ENCODE measurements at places on chromosomes 4 and X.

GRCh38 chrX:46690818-46691217 lies 68.1 kb downstream of the SLC9A7 start:
- DNase-seq, result no peak

DNA sequence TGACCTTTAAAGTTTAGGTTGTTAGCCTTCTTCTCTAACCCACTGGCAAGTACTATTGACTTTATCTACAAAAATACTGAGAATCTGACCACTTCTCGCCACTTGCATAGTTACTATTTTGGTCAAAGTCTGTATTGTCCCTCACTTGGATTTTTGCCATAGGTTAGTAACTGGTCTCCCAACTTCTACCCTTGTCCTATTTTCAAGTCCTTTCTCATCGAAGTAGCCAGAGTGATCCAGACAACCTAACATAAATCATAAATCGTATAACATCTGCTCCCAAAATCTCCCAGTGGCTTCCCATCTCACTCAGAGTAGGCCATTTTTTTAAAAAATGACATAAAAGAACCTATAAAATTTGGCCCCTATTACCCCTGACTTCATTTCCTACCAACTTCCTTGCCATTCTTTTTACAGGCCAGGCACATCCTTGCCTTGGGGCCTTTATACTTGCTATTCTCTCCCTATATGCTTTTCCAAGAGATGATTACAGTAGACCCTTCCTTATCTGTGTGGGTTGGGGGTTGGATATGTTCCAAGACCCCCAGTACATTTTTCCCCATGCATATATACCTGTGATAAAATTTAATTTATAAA lies 29.0 kb downstream of the WDFY3 start:
- no peak for DNase-seq

DNA sequence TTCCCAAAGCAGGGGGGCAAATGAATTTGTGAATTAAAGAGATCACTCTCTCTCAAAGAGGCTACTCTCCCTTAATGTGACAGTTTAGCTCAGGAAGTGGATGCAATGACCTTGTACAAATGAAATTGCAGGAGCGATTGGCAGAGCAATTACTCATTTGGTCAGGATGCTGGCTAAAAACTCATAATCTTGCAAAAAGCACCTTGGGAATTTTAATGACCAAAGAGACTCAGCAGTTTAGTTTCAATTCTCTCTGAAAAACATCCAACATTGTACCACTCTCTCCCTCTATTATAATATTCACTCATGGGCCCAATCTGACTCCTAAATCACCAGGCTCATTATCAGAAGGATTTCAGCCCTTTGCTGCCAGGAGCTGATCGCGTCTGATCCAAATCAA lies 26.1 kb downstream of the PDGFC start:
- DNase-seq, result no peak

DNA sequence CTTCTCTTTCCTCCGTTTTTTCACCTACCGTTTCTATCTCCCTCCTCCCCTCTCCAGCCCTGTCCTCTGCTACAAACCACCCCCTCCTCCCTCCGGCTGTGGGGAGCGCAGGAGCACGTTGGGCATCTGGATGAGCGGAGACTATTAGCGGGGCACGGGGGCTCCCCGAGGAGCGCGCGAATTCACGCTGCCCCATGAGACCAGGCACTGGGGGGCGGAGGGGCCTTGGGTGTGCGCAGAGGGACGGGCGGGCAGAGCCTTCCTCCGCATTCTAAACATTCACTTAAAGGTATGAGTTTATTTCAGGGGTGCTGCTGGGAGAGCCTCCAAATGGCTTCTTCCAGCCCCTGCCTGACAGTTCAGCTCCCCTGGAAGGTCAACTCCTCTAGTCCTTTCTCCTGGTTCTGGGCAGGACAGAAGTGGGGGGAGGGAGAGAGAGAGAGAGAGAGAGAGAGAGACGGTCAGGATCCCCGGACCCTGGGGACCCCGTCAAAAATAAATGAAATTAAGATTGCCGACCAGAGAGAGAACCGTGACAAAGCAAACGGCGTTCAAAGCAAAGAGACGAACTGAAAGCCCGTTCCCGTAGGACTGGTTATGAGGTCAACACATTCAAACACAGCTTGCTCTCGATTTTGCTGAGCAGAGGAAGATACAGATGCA lies 5.0 kb downstream of the SHOX start:
- no peak for DNase-seq

GRCh38 chr4:7389719-7390118 lies 45.0 kb downstream of the PSAPL1 start:
- no peak for DNase-seq

- DNase-seq, result no peak
Measured at GRCh38 chrX:24153178-24153795, 3.8 kb downstream of the ZFX start.

DNA sequence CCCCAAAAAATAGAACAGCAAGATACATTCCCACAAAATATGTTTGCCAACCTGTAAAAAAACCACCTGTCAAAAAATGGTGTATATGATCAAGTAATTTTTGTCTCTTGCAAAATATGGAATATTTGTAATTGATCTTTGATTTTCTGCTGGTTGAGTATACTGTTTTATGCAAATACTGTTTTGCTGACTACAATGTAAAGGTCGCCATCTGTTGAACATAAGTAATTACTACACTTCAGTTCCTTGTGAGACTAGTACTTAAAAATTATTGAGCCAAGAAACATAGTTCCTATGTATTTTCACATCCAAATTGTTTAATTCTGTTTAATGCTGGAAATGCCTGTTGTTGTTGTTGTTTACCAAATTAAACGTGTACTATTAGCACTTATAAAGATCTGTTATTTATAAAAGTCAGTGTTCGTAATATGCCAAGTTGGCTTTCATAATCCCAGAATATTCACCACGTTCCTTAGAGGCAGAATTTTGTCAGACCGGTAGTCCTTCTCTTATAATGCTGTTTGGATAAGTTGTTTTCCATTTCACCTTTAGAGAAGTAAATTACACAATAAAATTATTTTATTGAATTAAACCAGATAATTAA lies 144.2 kb downstream of the PDLIM5 start:
- no peak for DNase-seq

DNA sequence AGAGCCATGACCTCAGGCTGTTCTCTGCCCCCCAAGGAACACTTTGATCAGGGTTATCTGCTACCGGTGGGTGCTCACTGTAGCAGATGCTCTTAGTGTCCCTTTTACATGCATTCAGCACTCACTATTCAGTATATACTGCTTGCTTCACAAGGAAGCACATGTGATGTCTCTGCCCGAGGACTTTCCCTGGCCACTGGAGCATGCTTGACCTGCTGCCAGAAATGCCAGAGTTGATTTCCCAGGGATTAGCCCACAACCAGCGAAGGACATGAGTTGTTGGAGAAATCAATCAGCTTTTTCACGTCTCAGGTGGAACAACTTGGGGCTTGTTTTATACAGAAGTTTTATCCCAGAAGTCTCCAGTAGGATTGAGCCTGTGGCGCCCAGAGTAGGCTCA lies 51.2 kb upstream of the RPS6KA3 start:
- DNase-seq, result no peak

DNA sequence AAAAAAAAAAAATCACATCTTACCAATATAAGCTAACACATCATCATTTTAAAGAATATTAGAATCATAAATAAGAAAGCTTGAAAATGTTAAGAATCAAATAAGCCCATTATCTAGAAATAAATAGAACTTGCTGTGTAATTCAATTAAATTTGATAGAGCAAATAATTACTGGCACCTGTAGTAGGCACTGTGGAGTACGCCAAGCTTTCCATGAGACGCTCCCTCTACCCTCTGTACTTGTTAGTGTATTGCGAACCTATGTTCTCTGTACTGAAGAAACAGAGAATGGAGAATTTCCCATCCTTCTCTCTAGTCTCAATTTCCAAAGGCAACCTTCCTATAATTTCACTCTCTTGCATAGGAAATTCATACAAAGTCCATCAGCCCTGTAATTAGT lies 61.7 kb upstream of the HAND2 start:
- DNase-seq, result no peak

DNA sequence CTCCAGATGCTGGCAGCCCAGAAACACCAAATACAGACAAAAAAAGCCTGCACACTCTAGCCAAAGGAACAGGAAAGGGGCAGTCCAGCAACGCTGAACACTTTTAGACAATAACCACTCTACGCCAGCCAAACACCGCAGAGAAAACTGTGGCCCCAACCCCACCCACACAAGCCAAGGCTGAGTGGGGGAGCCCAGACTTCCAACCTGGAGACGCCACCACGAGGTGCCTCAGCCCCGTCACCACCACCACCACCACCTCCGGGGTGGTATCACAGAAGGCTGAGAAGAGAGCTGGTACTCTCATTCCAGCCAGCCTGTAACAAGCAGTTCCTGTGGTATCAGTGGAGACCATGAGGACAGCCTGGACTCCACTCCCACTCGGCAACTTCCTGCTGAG lies 22.8 kb downstream of the MEPE start:
- DNase-seq, result no peak

- no peak for DNase-seq
Measured at GRCh38 chrX:151790481-151791160, 56.1 kb downstream of the CNGA2 start.

- DNase-seq, result no peak
Measured at GRCh38 chrX:2517055-2517454, 16.3 kb upstream of the DHRSX start.

DNA sequence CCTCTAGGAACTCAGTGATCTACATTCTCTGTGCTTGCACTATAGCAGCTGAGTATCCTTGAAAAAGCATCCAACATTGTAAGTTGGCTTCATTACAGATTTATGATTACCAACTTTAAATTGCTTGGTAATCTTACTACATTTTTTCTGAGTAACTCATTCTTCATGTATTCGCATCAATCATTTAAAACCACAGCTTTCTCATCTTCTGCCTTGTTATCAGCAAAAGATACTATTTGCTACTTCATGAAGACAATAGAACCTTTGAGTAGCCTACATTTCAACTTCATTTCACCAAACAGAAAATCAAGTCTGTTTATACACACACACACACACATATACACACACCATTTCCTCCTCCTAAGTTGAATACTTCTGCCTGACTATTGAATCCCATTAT lies 6.2 kb upstream of the DCAF8L2 start:
- no peak for DNase-seq

- DNase-seq, result no peak
Measured at GRCh38 chr4:159766241-159766640, 663.4 kb downstream of the RAPGEF2 start.

DNA sequence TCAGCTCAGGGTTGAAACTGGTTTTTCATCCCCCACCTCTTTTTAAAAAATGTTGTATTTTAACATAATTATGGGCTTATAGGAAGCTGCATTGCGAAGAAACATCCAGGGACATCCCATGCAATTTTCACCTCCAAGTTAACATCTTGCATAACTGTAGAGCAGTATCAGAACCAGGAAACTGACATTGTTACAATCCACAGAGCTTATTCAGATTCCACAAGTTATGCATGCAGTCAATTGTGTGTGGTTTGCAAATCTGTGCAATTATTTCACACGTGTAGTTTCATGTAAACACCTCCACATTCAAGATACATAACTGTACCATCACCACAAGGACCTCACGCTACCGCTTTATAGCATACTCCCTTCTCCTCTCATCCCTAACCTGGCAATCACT lies 97.5 kb upstream of the GATB start:
- no peak for DNase-seq

GRCh38 chr4:72449705-72450104 lies 119.3 kb downstream of the ADAMTS3 start:
- no peak for DNase-seq

DNA sequence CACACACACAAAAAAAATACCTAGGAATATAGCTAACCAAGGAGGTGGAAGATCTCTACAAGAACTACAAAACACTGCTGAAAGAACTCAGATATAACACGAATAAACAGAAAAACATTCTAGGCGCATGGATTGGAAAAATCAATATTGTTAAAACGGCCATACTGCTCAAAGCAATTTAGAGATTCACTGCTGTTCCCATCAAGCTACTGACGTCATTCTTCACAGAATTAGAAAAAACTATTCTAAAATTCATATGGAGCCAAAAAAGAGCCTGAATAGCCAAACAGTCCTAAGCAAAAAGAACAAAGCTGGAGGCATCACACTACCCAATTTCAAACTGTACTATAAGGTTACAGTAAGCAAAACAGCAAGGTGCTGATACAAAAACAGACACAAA lies 390.2 kb downstream of the IDS start:
- no peak for DNase-seq

GRCh38 chr4:45865781-45866180 lies 258.1 kb downstream of the GABRG1 start:
- no peak for DNase-seq

DNA sequence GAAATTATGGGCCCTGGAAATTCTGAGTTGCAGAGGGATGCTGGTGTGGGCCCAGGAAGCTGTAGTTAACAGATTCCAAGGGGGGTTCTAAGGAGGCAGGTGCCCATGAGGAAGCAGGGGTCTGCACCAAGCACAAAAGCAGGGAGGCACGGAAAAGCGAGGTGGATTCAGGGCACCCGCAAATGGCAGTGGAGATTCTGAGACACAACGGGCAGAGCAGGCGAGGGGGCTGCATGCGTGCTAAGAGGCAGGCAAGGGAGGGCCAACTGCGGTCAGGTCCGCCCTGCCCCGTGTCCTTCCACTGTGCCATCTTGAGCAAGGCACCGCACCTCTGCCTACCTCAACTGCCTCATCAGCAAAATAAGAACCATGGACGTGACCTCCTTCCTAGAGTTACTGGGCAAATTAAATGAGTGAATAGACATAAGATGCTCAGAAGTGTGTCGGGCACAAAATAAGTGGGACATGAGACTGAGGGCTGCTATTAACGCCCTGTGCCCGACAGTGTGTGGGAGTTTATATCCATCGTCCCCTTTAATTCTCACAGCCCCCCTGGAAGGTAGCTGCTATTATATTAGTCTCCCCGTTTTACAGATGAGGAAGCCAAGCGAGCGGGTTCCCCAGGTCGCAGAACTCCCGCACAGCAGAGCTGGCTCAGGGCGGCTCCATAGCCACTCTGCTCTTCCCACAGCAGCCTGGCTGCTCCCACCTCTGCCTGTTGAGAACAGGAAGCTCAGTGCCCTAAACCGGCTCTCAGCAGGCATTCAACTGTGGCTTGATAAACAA lies 67.6 kb downstream of the PPP2R2C start:
- no peak for DNase-seq

GRCh38 chrX:120238933-120239332 lies 11.7 kb upstream of the ZBTB33 start:
- no peak for DNase-seq

DNA sequence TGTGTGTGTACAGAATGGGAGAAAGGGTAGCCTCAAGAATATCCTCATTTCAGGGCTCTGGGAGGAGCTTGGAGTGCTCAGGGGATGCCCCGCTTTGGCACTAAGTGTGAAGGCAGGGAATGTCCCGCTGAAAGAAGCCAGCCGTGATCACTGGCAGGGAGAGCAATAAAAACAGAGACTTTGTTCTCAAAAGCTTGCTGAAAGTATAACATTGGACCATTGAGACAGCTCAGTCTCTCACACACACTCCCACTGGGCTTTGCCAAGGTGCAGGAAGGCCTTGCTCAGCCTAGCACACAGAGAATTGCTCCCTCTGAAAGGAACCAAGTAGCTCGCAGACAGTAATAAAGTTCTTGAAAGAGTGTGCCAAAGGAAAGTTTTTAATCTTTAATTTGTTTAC lies 143.8 kb upstream of the SLITRK2 start:
- DNase-seq, result no peak

Data from activated T-cell treated with anti-CD3 and anti-CD28 coated beads for 48 hours (primary cell).